ENCODE measurements at places on chromosomes 7 and 10.

GRCh38 chr10:123100030-123100762 lies 35.6 kb upstream of the HMX3 start:
- DNase-seq, result no peak

- DNase-seq, result no peak
Measured at GRCh38 chr7:50273870-50274269, 30.6 kb upstream of the IKZF1 start.

GRCh38 chr10:59896191-59896590 lies 10.2 kb downstream of the CCDC6 start:
- DNase-seq, result no peak

DNA sequence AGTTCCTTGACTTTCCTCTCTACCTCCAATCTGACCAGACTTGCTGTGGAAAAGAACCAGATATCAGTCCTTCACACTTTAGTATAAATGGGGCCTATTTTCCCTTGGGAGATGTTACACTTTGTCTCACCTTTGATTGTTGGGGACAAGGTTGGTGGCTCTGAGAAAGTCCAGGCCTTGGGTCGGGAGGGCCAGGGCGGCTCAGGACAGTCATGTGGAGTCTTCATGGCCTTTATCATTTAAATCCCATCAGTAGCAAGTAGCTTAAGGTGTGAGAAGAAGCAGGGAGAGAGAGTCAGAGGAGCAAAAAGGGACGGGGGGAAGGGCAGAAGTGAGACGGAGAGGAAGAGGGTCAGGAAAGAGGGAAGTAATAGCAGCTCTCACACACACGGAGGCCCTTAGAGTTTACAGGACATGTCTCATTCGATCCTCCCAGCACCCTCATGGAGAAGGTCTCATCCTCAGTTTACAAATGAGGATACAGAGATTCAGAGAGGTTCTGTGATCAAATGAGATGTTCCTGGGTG lies 40.5 kb downstream of the TBATA start:
- DNase-seq, result no peak

- no peak for DNase-seq
Measured at GRCh38 chr10:44325596-44326307, 59.1 kb downstream of the CXCL12 start.

GRCh38 chr10:25743832-25744231 lies 190.2 kb upstream of the MYO3A start:
- DNase-seq, result no peak

- no peak for DNase-seq
Measured at GRCh38 chr7:156603629-156604028, 36.9 kb upstream of the RNF32 start.

DNA sequence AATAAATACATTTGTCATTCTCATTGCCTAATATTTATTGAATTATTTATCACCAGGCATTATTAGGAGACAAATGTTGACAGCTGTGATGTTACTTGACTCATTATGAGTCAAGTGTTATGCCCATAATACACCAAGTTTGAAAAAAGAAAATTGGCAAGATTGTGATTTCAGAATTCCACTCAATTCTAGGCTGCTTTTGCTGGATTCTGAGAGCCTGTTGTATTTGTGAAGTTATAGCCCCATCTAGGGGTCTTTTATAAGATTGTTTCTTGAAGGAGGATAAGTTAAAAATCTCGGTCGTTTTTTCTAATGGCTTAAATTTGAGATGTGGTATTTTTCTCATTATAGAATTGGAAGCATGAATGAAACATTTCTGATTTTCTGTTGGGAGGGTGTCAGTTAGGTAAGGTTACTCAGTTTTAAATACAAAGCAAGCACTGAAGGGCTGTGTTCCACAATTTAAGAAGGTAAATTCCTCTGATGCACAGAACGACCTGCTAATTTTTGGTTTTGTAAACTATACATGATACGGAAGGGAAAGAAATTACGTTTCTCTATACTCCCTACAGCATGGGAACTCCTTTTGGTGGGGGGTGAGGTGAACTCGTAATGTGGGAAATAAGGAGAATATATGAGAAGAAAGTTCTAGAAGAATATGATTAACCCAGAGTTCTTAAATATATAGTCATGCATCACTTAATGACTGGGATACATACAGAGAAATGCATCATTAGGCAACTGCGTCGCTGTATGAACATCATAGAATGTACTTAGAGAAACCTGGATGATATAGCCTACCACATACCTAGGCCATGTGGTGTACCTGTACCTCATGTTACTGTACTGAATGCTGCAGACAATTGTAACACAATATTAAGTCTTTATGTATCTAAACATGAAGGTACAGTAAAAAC lies 2.6 kb downstream of the STK31 start:
- no peak for DNase-seq

DNA sequence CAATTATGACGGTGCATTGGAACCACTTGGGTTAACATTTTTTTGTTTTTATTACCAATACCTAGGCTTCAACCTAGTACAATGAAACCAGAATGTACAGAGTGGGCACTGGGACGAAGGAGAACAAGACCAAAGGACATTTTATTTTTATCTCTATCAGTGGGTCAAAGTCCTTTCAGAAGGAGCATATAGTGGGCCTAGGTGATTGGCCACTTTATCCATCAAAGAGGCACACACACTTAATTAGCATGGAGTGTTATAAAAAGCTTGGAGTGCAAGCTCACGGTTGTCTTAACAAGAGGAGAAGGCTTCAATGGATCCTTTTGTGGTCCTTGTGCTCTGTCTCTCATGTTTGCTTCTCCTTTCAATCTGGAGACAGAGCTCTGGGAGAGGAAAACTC lies at the start of gene CYP2C19:
Gene CYP2C19 (plus strand): TSS at position 289 of the 400 bp plus-strand sequence. CDS start 25 bp downstream, at position 314.
- DNase-seq, result no peak

DNA sequence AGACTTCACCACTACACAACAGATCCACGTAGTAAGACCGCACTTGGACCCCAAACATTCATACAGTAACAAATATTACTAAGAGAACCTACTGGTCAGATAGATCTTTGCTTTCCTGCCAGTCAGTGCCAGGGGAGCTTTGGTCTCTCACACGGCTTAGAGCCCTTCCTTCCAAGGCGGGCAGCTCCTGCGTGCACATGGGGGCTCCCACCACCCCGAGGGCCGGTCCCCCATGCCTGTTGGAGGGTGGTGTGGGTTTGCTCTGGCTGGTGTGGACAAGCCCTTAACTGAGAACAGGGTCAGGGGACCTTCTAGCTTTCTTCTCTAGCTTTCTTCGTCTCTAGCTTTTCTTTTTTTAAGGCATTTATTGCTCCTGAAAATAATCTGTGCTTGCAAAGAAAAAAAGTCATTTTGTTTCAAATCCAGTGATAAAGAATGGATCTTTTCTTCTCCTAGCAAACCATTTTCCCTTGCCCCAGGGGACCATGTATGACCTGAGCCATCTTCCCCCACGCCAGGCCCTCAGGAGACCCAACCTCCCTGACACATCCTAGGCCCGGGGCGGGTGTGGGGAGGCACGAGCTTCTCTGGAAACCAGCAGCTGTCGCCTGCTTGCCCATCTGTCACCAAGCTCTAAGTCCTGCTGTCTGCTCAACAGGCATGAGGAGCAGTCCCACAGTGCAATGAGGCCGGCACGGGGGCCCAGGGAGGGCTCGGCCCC lies 591.1 kb downstream of the PTPRN2 start:
- no peak for DNase-seq

GRCh38 chr7:57772126-57772924 lies 322.3 kb downstream of the ZNF716 start:
- no peak for DNase-seq

- DNase-seq, result no peak
Measured at GRCh38 chr10:127922675-127923366, 15.9 kb downstream of the PTPRE start.

DNA sequence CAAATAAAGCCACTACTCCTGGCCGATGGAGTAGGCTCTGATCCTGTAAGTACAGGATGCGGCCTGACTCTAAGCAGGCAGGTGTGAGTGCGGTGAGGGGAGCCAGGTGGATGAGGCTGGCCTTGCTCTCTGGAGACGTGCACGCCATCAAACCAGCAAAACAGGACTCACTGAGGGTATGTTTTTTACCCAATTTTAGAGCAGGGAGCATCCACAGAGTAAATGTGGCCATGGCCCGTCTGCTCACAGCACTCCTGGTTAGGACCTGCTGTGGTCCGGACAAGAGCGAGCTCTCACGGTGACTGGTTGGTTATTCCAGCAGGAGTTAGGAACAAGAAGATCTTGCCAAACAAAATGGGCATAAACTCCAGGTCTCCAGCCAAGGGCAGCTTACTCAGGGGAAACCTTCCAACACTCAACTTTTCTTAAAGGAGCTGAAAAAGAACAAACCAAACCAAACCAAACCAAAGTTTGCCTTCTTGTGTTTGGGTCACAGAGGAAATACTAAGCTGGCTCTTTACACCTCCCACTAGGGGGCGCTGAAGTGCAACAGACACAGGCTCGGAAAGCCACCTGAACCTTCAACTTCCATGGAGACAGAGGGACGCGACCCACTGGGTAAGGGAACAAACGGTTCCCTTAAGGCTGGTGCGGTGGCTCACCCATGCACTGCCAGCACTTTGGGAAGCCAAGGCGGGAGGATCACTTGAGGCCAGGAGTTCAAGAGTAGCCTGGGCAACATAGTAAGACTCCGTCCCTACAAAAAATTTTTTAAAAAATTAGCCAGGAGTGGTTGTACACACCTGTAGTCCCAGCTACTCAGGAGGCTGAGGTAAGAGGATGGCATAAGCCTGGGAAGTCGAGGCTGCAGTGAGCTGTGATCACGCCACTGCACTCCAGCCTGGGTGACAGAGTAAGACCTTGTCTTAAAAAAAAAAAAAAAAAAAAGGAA lies 122.4 kb downstream of the CLEC2L start:
- DNase-seq, result peak; percentile 77

GRCh38 chr10:13681528-13681927 lies 94.8 kb downstream of the PRPF18 start:
- no peak for DNase-seq

DNA sequence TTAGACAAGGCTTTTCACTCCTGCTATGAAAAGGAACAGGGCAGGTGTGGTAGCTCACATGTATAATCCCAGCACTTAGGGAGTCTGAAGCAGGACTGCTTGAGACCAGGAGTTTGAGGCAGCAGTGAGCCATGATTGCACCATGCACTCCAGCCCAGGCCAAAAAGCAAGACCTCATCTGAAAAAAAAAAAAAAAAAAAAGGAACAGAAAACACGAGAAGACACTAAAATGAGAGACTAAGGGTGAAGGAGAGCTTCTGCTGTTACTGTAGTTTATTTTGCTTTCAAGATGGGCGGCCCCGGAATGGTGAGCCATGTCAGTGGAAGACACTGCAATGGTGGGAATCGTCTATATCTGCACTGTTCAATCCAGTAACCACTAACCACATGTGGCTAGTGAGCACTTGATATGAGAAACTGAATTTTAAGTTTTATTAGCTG lies 9.9 kb downstream of the PIP4K2A start:
- no peak for DNase-seq

DNA sequence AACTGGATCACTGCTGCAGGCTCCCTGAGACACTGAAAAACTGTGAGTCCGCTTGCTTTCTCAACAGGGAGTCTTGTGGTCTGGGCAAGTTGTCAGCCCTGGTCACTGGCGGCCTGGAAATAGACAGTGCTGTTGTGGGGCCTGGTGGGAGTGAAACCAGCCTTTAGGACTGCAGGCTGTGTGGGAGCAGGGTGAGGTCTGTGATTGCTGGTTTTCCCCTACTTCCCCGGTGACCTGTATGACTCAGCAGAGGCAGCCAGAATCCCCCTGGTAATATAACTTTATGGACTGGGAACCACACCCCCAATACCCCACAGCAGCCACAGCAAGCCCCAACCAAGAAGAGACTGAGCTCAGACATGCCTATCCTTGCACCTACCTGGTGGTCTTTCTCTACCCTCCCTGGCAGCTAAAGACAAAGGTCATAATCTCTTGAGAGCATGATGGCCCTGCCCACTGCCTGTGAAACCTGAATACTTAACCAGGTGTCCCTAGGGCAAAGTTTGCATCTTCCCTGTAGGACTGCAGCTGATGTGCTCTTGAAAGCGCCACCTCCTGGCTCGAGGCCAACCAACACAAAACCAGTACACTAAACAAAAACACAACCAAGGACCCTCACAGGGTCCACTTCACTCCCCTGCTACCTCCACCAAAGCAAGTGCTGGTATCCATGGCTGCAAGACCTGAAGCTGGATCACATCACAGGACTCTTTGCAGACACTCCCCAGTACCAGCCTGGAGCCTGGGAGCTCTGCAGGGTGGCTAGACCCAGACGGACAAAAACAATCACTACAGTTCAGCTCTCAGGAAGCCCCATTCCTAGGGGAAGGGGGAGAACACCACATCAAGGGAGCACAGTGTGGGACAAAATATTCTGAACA lies 7.2 kb upstream of the ADAM22 start:
- DNase-seq, result no peak

- DNase-seq, result no peak
Measured at GRCh38 chr10:17146892-17147291, 17.3 kb upstream of the CUBN start.

- DNase-seq, result no peak
Measured at GRCh38 chr7:82714883-82715282, 271.3 kb upstream of the CACNA2D1 start.

GRCh38 chr7:2120841-2121830 lies 111.6 kb downstream of the MAD1L1 start:
- DNase-seq, result no peak

DNA sequence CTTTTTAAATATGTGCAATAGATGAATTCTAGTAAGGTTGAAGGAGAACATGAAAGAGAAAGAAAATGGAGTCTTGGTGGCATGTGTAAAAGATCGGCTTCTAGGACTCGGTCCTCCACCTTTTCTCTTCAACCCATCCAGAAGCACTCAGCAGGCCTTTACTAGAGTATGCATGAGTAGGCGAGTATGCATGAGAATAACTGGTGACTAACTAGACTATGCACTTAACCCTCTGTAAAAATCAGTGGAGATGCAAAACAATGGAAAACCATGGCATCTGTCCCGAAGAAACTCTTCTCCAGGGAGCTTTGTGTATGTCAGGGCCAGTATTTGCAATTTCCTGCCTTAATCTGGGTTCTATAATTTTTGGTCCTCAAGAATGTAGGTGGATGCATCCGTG lies 40.0 kb upstream of the GRB10 start:
- no peak for DNase-seq

DNA sequence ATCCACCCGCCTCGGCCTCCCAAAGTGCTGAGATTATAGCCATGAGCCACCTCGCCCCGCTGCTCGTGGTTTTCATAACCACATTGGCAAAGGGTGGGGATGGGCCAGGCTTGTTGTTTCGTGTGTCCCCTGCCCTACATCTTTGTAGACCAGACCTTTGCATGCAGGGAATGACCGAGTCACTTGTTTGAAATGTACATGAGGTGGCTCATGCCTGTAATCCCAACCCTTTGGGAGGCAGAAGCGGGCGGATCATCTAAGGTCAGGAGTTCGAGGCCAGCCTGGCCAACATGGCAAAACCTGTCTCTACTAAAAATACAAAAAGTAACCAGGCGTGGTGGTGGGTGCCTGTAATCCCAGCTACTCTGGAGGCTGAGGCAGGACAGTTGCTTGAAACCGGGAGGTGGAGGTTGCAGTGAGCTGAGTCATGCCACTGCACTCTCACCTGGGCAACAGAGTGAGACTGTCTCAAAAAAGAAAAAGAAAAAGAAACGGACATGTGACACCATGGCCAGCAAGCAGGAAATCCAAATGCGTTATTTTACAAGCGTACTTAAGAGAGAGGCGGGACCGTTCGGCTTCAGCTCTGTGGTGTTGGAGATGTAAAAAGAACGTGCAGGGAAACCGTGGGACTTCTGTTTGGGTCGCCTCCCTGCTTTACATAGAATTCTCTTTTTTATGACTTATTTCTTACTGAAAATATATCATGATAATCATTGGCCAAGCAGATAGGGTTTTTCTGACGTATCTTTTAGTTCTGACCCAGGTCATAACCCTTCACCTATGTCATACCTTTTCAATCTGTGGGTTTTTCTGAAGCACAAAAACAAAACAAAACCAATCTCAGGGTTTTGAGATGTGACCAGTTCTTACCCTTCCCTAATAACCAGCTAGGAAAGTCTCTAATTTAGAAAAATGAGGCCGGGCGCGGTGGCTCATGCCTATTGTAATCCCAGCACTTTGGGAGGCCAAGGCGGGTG lies 45.1 kb downstream of the WIPI2 start:
- no peak for DNase-seq
